ENCODE measurements at places on chromosomes 5 and 9.

DNA sequence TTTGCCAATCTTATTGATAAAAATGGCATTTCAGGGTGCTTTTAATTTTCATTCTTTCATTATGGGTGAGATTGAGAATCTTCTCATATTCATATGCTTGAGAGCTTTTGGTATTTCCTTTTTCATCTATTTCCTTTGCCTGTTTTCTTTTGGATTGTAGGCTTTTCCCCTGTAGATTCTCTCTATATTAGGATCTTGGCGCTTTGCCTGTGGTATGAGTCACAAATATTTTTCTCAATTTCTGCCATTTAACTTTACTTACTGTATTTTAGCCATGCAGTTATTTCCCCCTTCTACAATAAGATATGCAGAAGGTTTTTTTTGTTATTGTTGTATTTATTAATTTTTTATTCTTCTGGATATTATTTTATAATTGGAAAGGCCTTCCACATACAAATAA, 21.5 kb upstream of the KLF9 start:
- no peak for DNase-seq

GRCh38 chr9:120474591-120475243, 105.2 kb downstream of the CDK5RAP2 start:
- no peak for DNase-seq

- no peak for DNase-seq
These were observed 53.2 kb upstream of the SHISAL2B start for GRCh38 chr5:64637144-64637543.

DNA sequence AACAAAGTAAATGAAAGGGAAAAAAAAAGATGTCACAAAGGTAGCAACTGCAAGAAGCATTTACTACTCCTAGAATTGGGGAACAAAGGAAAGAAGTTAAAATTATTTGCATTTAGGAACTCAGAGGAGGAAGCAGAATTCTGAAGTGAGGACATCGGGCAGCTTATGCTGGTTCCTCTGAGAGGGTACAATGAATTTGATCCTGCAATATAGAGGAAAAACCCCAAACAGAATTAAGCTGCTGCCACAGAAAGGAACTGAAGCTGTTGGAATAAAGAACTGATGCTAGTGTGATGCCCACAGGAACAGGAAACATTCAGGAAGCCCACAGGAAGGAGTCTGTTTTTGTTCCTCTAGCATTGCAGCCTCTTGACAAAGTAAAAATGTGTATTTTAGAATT, 22.3 kb upstream of the TBCA start:
- no peak for DNase-seq

DNA sequence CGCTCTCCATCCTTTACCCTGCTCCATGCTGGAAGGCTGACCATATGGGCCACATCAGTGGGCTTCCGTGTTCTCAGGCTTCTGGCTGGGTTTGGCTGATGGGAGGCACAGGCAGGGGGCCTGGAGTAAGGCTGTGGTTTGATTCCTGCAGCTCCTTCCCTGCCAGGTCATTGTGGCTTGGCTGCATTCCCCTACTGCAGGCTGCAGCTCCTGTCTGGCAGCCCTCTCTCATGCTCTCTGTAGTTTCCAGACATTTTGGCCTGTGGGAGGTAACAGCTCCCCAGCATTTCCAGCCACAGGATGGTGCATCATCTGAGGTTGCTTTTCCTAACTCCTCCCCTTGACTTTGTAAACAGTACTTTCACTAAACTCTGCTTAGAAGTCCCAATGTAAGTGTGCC, 102.0 kb upstream of the PTPN3 start:
- DNase-seq = no peak

DNA sequence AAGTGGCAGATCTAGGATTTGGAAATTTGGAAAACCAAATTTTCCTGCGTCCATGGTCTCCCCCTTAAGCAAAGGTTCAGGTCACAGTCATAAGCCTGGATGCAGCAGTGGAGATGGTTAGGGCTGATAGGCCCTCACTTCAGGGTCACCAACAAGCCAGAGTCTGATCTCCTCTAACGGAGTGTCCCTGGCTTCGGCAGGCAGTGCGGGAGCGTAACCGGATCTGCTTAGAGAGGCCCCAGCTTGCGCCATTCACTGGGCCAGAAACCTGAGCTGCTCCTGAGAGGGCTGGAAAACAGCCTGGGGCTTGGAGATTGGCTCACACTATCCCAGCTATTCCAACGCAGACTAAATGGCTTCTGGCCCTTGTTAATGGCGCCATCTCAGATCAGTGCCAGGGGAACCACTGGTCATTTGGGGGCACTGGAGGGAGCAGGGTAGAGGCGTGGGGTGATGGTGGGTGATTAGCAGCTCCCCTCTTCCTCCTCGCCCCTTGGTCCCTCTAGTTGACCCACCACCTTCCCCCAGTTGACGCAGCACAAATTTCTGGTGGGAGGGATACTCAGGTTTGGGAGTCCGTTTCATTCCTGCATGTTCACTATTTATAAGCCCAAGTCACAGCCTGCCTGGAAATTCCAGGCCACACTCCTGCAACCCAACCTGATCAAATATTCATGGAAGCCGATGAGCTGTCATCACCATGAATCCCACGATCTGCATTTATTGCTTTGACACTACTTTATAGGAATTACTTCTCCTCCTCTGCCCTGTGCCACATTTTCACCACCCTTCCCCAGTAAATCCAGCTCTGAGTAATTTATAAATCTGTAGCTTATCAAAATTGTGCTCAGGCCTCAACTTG, 134.6 kb upstream of the CPEB4 start:
- DNase-seq = no peak

GRCh38 chr5:1833264-1834021, 32.2 kb downstream of the NDUFS6 start:
- no peak for DNase-seq

DNA sequence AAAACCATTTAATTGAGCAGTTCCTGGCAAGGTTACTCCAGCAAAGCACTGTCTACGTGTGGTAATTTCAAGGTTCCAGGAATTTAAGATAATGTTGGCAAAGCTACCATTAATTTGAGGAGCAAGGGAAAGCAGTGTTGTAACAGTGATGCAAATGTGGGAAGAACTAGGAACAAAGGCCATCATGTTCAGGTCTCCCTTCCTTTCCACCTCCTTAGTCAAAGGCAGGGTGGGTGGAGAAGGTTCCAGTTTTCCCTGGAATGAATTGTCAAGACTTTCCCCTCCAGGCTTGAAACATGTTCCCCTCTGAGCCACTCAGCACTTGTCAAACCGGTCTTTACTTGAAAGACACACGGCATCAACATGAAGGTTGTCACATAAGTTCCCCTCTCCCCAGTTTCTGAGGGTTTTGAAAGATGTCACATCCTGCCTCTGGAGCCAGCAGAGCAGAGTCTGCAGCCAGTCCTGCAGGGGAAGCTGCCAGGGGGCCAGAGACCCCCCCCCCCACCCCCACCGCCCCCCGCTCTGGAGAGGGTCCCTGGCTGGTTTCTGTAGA, 226.0 kb downstream of the GAS1 start:
- no peak for DNase-seq

DNA sequence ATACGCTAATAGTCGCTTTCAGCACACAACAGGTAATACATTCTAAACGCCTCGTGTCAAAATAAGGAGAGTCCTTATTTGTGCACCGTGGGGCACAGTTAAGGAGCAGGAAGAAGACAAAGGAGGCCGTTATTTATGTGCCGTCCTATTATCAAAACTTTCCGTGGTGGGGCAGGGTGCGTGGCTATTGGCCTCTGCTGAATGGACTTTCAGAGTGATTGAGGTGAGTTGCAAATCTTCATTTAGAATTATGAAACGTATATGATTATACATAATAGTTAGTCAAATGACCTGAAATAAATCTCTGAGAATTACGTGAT, 833 bp downstream of the C5orf24 start:
- no peak for DNase-seq

GRCh38 chr9:77014597-77015263, 4.7 kb upstream of the FOXB2 start:
- no peak for DNase-seq

DNA sequence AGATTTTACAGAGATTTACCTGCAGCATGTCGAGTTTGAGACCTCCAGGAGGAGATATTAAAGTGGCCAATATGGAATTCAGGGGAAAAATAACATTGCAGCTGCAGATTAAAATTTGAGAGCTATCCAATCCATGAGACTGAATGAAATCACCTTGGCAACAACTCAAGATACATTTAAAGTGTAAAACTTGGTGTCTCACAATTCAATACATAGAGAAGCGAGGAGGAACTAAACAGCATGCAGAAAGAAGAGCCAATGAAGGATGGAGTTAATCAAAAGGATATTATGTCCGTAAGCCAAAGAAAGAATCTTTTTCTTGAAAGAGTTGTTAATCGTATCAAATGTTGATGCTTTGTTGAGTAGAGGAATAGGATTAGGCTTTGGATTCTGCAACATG, 455.1 kb downstream of the CDH18 start:
- no peak for DNase-seq

- no peak for DNase-seq
These were observed 151.9 kb downstream of the INSYN2B start for GRCh38 chr5:169828385-169828784.

Measured in esophagus squamous epithelium (tissue), 5 donors.